Stimulated activated CD8-positive, alpha-beta memory T cell treated with anti-CD3 and anti-CD28 coated beads, Interleukin-7, amount 100 ng/mL, for 1 hour (primary cell): ENCODE measurements at places on chromosomes 4 and X.

- DNase-seq, result no peak
Measured at GRCh38 chrX:10513974-10514373, 106.4 kb downstream of the MID1 start.

GRCh38 chrX:52811065-52811625 is at the start of gene XAGE5:
Gene XAGE5 (plus strand): TSS chrX:52811287. CDS start chrX:52812567, 1,280 bp downstream.
- no peak for DNase-seq

GRCh38 chr4:141845901-141846300 is 209.5 kb downstream of the IL15 start:
- DNase-seq, result no peak

- no peak for DNase-seq
Measured at GRCh38 chr4:128858879-128859671, 49.6 kb downstream of the JADE1 start.

GRCh38 chr4:38562751-38563198 is 101.2 kb upstream of the KLF3 start:
- no peak for DNase-seq

GRCh38 chr4:155666344-155667221 is at the start of gene GUCY1A1:
Gene GUCY1A1 (plus strand): TSS chr4:155666848. CDS start chr4:155696868, 30,020 bp downstream.
- no peak for DNase-seq

DNA sequence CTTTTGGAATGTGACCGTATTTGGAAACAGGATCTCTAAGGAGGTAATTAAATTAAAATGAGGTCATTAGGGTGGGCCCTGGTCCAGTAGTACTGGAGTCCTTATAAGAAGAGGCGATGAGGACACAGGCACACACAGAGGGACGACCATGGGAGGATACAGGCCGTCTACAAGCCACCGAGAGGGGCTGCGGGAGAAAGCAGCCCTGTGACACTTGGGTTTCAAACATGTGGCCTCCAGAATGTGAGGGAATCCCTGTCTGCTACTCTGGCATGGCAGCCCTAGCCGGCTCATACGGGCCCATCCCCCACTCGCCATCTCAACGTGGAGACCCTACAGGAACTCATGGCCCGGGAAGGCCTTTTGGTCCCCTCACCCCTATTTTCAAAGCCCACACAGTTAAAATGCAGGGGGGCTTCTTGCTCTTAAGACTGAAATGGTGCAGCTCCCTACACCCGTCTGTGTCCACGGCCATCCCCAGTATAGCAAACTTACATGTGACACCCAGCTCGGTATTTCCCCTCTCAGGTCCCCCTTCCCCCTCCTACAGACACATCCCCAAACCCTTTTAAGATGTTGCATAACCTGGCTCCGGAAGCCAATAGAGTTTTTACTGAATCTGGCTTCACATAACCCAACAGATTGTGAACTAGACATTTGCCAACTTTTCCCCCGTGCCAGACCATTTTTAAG is 124.1 kb upstream of the TBL1X start:
- no peak for DNase-seq

GRCh38 chr4:183797011-183797444 is 108.1 kb upstream of the STOX2 start:
- DNase-seq, result no peak

DNA sequence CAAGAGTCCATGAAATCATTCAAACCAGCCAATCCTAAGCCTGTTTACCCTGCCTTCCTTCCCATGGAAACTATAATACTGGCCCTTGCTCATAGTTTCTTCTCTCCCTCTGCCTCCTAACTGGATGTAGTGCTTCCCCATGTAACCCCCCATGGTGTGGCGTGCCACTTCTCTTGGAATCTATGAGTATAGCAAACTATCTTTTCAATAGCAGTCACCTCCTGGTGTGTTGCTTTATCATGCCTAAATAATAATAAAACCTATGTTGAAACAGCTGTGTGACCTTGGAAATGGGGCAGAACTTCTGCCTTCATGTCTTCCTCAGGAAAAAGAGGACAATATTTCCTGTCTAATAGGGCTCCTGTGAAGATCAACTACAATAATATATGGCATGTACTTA is 234.8 kb upstream of the EDNRA start:
- DNase-seq, result no peak

GRCh38 chr4:4651811-4652755 is 110.2 kb upstream of the STX18 start:
- DNase-seq, result no peak

- DNase-seq, result no peak
Measured at GRCh38 chr4:141614878-141615586, 21.4 kb upstream of the IL15 start.

GRCh38 chrX:133939655-133940302 is 45.6 kb downstream of the GPC3 start:
- no peak for DNase-seq

DNA sequence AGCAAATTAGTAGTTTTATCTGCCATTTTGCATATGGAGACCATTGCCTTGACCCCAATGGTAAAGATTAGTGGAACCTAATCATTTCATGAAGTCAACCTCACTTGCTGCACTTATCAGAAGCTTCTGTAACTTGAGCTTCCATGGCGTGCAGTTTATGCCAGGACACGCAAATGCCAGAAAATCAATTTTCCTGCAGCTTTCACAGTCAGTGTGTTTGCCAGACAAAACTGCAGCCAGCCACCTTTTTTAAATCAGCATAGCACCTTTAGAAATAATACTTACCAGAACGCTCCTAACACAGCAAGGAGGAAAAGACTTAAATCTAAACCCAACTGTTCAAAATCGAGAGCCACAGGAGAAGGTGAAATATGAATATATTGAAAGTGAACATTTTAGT is 265.3 kb downstream of the GRIA3 start:
- no peak for DNase-seq

DNA sequence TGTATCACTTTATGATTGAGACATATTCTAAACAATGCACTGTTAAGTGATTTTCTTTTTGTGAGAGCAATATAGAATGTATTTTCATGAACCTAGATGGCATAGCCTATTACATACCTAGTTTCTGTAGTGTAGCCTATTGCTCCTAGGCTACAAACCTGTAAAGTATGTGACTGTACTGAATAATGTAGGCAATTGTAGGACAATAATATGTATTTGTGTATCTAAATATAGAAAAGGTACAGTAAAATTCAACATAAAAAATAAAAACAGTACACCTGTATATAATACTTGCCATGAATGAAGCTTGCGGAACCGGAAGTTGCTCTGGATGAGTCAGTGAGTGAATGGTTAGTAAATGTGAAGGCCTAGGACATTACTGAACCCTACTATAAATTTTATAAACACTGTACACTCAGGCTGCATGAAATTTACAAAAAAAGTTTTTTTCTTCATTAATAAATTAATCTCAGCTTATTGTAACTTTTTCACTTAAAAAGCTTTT is 106.7 kb downstream of the VSIG4 start:
- DNase-seq, result no peak

GRCh38 chrX:66638591-66639500 is at the start of gene EDA2R:
Gene EDA2R (minus strand): TSS chrX:66639078. CDS start chrX:66616020, 23,058 bp downstream.
- DNase-seq, result no peak

- DNase-seq, result no peak
Measured at GRCh38 chrX:123083924-123084323, 100.2 kb upstream of the GRIA3 start.

DNA sequence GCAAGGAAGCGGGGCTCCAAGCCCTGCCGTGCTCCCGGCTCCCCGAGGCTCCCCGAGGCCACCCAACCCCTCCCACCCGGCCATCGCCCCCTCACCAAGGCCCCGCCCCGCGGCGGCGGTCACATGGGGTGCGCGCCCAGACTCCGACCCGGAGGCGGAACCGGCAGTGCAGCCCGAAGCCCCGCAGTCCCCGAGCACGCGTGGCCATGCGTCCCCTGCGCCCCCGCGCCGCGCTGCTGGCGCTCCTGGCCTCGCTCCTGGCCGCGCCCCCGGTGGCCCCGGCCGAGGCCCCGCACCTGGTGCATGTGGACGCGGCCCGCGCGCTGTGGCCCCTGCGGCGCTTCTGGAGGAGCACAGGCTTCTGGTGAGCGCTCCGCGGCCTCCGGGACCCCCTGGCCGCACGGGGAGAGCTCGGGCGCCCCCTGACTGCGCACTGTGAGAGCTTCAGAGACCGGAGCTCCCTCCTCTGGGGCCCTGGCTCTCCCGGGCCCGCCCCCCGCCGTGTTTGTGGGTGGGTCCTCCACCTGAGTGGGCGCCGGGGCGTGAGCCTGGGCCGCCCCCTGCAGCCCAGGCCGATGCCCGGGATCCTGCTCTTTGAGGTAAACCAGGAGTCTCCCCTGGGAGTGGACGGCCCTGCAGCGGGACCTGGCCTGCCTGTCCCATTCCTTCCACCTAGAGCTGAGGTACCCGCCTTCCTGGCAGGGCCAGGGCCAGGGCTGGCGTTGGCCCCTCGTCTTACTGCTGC is at the start of gene IDUA:
Gene IDUA (plus strand): TSS at position 166 of the 745 bp plus-strand sequence. CDS start 41 bp downstream, at position 207.
- DNase-seq, result peak; percentile 77

DNA sequence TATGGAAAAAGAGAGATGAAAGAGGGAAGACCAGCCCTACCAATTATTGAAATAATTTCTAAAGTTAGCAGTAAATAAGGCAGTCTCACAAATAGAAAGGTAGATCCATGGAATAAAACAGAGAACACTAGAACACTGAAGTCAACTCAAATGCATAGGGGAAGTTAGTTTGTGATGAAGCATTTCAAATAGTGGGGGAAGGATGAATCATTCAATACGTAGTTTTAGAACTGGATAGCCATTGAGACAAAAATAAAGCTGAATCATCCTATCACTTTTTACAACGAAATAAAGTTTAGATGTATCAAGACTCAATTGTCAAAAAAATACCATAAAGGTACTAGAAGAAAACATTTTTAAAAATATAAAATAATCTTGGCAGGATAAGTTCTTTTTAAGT is 143.2 kb upstream of the DGKK start:
- no peak for DNase-seq

- DNase-seq, result no peak
Measured at GRCh38 chr4:145315811-145316225, 135.4 kb upstream of the OTUD4 start.

DNA sequence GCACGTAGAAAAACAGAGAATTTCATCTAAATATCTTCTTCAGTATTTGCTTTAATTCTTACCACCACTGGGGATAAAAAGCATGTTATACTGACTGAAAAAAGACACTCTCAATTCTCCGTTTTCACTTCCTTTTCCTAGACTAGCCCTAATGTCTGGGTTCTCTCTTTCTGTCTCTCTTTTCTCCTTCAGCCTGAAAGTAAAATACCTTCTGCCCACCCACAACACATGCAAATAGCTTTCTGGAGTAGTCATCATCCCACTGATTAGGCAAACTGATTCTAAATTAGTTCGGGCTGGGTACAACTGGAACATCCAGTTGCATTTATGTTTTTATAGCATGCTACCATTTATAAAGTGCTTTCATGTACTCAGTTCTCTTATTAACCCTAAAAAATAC is 142.4 kb upstream of the ANKRD50 start:
- DNase-seq, result no peak

DNA sequence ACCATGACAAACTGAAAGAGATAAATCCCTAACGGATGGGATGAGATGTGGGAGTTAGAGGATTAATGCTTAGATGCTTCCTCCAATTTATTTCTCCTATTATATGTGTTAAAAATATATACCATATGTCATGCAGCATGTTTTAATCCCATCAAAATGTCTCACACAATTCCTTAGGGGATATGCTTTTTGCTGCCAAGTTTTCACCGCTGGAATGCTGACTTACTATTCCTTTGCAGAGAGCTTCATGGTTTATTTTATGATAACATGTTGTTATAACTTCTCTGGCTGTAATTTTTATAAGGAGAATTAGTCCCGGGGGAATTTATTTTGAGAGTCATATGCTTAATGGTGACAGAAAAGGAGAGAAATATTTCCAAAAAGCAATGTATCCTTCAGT is 670.3 kb downstream of the IL1RAPL1 start:
- no peak for DNase-seq
